ENCODE measurements at places on chromosomes 16 and 17.

DNA sequence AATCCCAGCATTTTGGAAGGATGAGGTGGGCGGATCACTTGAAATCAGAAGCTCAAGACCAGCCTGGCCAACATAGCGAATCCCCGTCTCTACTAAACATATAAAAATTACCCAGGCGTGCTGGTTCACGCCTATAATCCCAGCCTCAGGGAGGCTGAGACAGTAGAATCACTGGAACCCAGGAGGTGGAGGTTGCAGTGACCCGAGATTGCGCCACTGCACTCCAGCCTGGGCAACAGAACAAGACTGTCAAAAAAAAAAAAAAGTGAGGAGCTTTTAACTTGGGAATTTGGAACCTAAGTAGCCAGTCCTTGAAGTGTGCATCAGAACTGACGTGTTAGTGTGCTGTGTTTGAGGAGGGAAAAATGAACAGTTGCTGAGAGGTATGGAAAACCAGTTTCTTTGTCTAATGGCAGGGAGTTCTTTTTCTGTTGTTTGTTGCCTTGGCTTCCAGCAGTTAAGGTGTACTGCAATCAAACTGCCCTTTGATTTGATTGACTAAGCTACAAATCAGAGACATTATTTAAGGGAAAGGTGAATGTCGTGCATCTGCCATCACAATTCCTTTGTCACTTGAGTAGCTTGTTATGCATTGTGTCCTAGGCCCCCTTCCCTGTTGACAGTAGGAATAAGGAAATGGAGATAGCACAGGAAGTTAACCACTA is 8.6 kb upstream of the DUSP14 start:
- DNase-seq: no peak

DNA sequence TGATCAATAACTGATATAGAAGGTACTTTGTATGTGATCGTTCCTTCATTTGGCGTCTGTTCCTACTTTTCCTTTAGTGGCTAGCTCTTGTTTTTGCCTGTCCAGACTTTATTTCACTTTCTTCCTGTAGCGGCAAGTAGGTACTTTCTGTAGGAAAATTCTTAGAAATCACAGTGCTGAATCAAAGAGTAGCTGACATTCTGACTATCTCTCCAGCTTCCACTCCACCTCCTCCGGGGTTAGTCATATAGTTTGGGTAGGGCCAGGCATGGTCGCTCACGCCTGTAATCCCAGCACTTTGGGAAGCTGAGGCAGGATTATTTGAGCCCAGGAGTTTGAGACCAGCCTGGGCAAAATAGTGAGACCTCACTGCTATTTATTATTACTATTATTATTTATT is 29.9 kb upstream of the PAFAH1B1 start:
- no peak for DNase-seq

- no peak for DNase-seq
Observed at GRCh38 chr17:73419881-73420280, 108.1 kb upstream of the CDC42EP4 start.

- DNase-seq: no peak
Observed at GRCh38 chr17:74687886-74688285, 24.8 kb downstream of the CD300LF start.

- no peak for DNase-seq
Observed at GRCh38 chr17:40528692-40529417, 27.4 kb upstream of the TNS4 start.

GRCh38 chr16:17371299-17371698 is 99.5 kb downstream of the XYLT1 start:
- DNase-seq: no peak

- no peak for DNase-seq
Observed at GRCh38 chr16:87420026-87421002, 28.2 kb downstream of the MAP1LC3B start.
